ENCODE measurements at places on chromosomes 12 and 14.

- no peak for DNase-seq
Measured at GRCh38 chr12:113798552-113798951, 167.6 kb downstream of the RBM19 start.

GRCh38 chr12:127729381-127729780 lies 537.6 kb upstream of the TMEM132C start:
- DNase-seq, result peak; percentile 43

DNA sequence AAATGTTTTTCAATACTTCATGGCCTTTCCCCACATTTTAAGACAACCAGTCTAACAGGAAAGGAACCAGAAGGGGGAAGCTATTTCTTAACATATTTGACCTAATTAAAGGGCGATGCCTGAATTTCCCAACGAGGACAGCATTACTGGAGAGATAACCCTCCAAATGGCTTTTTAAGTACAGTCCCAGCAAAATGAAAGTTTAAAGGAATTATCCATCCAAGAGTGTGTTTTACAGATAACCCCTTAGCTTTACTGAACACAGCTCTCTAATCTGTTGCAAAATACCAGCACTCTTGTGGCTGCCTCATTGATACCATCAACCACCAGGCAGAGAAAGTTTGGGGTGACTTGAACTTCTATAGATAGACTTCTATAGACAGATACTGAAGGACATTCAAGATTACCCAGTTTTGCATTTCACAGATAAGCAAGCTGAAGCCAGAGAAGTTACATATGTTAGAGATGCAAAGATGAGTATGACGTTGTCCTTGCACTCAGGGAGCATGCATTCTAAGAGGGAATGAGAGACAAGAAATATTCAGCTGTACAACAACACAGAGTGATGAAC lies 41.3 kb upstream of the DUSP6 start:
- no peak for DNase-seq

DNA sequence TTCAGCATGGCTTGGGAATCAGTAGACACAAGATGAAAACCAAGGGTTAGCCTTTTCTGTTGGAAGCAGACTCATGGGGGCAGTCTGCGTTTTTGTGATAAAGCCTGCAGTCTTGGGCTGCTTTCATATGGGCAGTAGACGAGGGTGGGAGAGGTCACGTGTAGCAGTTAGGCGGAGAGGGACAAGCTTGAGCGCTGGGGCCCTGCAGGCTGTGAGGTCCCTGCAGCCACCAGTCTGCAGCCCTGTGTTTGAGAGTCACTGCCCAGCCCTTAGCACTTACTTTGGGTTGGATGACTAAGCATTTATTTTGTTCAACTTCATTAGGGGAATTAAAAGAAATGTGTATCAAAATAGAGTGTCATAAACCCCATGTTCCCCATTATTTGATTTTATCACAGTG lies 37.2 kb downstream of the EP400 start:
- DNase-seq, result no peak

DNA sequence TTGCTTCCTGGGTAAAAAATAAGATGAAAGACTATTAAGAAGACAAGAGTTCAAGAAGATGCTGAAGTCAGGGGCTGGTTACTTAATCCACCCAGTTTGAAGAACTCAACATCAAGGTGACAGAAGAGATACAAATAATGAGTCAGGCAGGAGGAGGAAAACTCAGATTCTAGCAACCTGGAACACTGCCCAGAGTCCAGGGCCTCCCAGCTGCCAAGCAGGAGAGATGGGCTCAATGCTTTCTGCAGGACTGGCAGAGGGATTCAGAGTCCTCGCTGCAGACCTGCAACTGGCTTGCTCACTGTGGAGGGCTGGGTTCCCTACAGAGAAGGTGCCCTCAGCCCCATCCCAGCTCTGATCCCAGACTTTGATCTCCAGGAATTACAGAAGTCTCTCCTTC lies 28.6 kb upstream of the CEBPE start:
- no peak for DNase-seq

DNA sequence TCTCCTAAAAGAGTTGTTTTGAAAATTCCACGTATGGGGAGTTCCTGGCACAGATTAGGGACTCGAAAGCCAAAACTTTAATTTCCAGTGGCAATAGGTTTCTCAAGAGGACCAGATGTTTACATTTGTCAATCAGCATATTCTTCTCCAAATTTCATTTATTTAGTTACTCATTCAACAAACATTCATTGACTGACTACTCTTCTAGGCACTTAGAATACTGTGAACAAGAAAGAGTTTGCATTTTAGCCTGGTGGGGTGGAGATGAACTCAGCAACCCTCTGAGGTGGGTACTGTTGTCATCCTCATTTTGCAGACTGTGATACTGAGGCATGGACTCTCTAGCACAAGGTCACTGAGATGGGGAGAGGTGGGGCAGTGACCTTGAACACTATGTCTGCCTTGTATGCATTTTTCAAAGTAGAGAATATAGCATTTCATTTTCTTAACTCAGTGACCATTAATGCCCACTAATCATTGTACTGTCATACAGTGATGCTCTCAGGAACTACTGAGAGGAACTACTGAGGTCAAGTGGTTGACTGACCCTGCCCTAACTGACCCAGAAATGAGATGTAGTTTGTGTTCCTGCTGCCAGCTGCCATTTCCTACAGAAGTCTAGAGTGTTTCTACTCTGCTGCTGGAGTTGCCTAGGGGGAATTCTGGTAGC lies 2.2 kb downstream of the L3HYPDH start:
- DNase-seq, result peak; percentile 52

GRCh38 chr14:33249233-33249820 lies 310.6 kb downstream of the NPAS3 start:
- no peak for DNase-seq

GRCh38 chr14:23831596-23831995 lies 122.0 kb upstream of the DHRS4 start:
- DNase-seq, result peak; percentile 5

DNA sequence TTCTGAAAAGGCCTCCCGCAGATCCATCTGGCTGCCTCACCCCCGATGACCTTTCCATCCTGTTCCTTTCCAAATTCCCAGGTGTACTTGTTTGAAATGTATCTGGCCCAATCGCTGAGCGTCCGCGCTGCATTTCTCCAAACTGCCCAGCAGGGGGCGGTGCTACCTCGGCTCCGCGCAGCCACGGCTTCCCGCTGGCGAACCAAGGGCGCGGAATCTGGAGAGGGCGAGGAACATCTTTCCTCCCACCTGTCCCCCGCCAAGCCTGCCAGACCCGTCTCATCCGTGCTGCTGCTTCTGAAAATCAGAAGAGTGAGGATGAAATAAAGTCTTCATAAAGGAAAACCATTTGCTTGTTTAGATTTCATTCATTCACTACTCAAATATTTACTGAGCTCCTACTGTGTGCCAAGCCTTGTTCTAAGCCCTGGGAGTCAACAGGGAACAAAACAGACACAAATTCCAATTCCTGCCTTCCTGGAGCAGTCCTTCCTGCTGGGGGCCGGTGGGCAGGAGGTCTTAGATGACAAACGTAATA lies 16.8 kb upstream of the MYL2 start:
- peak; percentile 23 for DNase-seq

DNA sequence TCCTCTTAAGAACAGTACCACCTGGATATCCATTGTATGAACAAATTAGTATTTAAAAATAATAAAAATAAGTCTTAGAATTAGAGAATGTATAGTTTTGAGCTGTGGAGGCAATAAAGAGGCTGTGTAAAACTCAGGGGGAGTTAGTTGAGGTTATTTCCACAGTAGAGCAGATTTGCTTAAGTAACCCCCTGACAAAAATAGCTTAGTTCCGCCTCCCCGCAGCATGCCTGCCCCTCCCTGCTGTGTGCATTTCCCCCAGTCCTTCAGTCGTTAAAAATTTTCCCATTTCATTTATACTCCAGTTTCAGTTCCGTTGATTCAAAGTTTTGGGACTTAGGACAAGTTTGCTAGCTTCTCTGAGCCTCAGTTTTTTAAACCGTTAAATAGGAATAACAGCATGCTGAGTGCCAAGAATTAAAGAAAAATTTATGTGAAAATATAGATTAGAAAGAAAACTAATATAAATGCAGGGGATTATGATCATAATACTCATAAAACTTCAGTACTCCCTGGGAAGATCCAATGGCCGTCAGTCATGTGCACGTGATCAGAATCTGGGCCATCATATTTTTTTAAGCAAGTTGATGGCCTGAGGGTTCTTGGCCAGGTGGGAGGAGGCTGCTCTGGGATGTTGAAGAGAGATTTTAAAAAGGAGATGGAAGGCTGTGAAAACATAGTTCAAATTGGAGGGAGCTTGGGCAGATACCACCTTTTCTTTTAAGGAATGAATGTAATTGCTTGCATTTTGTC lies 14.5 kb upstream of the SLC38A2 start:
- DNase-seq, result peak; percentile 32

- no peak for DNase-seq
Measured at GRCh38 chr12:57233357-57234232, 4.1 kb downstream of the SHMT2 start.

DNA sequence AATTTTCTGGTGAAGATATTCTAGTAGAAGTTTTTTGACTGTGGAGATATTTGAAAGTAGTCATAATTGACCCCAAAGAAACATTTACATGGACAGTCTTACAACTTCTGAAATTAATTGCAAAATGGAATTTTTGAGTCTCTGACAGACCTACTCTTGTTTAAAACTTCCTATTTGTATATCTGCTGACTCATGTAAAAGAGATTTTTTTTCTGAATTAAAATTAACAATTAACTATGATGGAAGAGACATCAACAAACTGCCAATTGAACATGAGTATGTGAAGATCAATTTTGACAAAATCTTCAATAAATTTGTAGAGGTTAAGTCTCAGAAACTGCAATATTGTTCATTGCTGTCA lies 108.5 kb upstream of the MAX start:
- no peak for DNase-seq

DNA sequence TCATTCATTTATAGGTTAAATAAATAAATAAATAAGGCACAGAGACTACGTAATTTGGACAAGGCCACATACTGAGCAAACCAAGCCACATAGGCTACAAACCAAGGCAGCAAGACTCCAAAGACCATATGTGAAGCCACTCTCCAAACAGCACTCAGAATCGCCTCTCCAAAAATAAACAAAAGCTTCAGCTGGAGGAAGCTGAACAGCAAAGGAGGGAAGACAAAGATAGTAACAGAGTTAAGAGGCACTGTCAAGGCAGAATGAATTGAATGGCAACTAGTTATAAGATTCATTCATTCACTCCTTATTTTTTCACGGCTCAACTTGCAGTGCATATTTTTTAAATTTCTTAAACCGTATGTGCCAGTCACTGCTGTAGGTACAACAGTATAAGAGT lies 200.5 kb upstream of the GRIP1 start:
- no peak for DNase-seq

DNA sequence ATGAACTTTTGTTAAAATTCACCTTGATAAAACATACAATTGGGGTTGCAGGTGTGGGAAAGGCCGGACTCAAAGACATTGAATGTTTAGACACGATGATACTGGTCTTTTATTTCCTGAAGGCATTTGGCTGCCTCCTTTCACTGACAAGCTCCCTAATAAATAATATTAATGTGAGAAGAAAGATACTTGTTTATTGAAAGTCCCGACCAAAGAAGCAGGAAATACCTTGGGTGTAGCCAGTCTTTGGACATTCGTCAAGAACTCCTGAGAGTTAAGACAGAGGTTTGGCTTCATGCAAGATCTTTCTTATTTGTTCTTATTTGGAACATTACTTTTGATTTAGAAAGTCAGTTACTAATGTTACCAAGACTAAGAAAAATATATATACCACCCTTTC lies 1133.8 kb upstream of the SEL1L start:
- no peak for DNase-seq

DNA sequence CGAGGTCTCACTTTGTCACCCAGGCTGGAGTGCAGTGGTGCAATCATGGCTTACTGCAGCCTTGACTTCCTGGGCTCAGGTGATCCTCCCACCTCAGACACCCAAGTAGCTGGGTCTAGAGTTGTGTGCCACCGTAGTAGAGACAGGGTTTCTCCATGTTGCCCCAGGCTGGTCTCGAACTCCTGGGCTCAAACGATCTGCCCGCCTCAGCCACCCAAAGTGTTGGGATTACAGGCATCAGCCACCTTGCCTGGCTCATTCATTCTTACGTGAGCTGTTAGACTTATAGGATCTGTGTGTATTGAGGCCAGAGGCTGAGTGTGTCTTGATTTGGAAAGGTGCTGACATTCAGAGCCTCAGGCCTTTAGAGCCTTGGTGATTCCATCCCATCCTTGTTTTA lies 128.1 kb downstream of the SLC25A47 start:
- no peak for DNase-seq

- DNase-seq, result no peak
Measured at GRCh38 chr12:65093606-65094005, 27.5 kb downstream of the WIF1 start.

GRCh38 chr12:114682785-114683708 lies 928 bp downstream of the TBX3 start:
- DNase-seq, result no peak

- no peak for DNase-seq
Measured at GRCh38 chr14:102923201-102923924, 900 bp downstream of the AMN start.

GRCh38 chr12:1217191-1217949 lies 226.3 kb downstream of the ERC1 start:
- DNase-seq, result peak; percentile 19

DNA sequence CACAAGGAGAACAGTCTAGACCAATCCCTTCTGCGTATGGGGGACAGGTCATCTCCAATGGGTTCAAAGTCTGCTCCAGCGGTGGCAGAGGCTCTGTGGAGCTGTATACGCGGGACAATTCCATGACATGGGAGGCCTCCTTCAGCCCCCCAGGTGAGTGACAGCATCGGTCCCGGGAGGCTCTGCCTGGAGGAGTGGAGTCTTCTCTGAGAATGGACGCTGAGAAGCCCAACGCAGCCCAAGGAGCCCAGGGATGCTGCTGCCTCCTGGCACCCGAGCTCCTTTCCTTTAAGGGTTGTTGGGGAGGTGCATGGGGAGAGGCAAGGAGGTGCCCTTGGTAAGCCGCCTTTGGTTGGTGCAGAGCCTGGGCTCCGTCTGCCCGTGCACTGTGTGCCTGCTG lies 28.2 kb downstream of the ADGRD1 start:
- no peak for DNase-seq

GRCh38 chr12:27779920-27780611 lies at the start of the genes KLHL42 and MANSC4:
Gene KLHL42 (plus strand): TSS chr12:27780233. CDS start chr12:27780331, 98 bp downstream.
Gene MANSC4 (minus strand): TSS chr12:27780236. CDS start chr12:27771276, 8,960 bp downstream.
- peak; percentile 35 for DNase-seq

DNA sequence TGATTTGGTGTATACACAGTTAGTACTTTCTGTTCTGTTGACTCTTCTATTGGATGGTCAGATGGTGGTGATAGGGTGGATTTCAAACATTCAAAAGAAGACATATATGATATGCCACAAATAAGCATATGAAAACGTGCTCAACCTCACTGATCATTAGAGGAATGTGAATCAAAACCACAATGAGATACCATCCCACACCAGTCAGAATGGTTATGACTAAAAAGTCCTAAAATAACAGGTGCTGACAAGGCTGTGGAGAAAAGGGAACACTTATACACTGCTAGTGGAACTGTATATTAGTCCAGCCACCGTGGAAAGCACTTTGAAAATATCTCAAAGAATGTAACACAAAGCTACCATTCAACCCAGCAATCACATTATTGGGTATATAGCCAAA lies 425.5 kb downstream of the C12orf50 start:
- no peak for DNase-seq

DNA sequence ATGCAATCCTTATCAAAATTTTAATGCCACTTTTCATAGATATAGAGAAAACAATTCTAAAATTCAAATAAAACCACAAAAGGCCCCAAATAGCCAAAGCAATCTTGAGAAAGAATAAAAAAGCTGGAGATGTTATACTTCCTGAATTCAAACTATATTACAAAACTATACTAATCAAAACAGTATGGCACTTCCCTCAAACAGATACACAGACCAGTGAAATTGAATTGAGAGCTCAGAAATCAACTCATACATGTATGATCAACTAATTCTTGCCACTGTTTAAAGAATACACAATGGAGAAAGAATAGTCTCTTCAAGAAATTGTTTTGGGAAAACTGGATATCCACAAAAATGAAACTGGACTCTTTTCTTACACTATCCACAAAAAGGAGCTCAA lies 55.4 kb downstream of the FOXG1 start:
- no peak for DNase-seq
